ENCODE measurements at places on chromosomes 7 and 10. TPM values are rescaled to one million over a fixed set of nuclear protein-coding genes. Genes with fewer than 3 reads are reported as not detected.

- DNase-seq = no peak
Observed at GRCh38 chr10:126372396-126372795, 15.9 kb downstream of the ADAM12 start.

GRCh38 chr7:78487464-78487863 lies 688.9 kb downstream of the PHTF2 start:
- no peak for DNase-seq

GRCh38 chr7:88015309-88015708 lies 81.3 kb downstream of the ADAM22 start:
- DNase-seq = no peak

DNA sequence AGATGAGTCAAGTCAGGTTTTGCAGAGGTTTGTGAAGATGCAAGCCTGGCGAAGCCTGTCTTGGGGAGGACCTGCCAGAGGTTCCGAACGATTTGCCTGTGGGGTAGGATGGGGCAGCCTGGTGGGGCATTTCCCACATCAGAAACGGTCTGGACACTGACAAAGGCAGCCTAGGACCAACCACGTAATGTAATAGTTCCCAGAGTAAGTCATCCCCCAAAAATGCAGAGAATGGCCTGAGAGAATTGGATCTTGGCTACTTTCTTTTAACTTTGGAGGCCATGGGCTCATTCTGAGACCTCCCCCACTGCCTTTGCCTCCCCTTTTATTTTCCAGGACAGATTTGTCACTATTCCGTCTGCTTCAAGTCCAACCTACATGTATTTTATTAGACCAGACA lies 168.9 kb upstream of the SH2B2 start:
- no peak for DNase-seq

DNA sequence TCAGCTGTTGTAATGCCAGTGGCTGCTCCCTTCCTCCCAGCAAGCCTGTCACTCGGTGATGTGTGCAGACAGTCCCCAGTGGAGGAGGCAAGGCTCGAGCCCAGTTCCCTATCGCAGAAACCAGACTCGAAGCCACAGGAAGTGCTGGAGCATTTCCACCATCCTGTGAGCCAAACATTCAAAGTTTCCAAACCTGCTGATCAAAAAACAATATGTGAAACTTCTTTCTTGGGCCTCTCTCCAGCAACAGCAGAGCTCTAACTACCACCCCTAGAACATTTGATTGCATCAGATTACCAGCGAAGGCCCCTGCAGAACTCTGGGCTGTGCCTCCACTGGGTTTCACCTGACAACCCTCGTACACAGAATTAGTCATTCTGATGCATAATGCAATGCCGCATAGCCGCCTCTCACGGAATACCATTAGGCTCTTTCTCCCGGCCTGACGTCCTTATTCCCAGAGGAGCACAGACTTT lies 94.0 kb downstream of the ELMO1 start:
- DNase-seq = no peak

WAC gene
- 142 TPM for polyA plus RNA-seq

ZNF853 gene
- 17.8 TPM for polyA plus RNA-seq
